Activated naive CD4-positive, alpha-beta T cell treated with anti-CD3 and anti-CD28 coated beads for 36 hours (primary cell): ENCODE measurements at places on chromosomes 2 and 18. TPM values are rescaled to one million over a fixed set of nuclear protein-coding genes. Genes with fewer than 3 reads are reported as not detected.

ATP6V1C2 gene
- not detected for total RNA-seq

AFTPH gene
- total RNA-seq, result 27.3 TPM

AGXT gene
- total RNA-seq, result not detected

DNA sequence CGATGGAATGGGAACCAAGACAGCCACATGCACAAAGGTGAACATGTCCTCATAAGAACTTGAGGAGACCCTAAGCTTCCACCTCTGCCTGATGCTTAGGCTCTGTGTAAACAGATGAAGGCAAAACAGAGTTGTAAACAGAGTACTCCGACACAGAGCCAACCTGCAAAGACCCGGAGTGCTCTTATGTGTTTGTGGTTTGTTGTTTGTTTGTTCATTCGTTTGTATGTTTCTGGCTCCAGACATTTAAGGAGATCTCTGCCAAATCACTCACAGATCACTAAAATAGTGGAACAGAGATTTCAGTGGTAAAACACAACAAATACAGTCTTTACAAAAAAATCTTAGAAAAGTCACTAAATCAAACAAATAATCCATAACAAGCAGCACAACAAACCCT is 294.9 kb downstream of the EIPR1 start:
- H3K27me3 ChIP-seq, result peaks cover 30% of the 10 kb centered on the region
- peaks cover 1% of the 10 kb centered on the region for H3K36me3 ChIP-seq
- H3K4me3 ChIP-seq, result no peak overlapping the region
- no peak for DNase-seq
- no peak overlapping the region for H3K27ac ChIP-seq
- H3K4me1 ChIP-seq, result no peaks in the 10 kb centered on the region

DNA sequence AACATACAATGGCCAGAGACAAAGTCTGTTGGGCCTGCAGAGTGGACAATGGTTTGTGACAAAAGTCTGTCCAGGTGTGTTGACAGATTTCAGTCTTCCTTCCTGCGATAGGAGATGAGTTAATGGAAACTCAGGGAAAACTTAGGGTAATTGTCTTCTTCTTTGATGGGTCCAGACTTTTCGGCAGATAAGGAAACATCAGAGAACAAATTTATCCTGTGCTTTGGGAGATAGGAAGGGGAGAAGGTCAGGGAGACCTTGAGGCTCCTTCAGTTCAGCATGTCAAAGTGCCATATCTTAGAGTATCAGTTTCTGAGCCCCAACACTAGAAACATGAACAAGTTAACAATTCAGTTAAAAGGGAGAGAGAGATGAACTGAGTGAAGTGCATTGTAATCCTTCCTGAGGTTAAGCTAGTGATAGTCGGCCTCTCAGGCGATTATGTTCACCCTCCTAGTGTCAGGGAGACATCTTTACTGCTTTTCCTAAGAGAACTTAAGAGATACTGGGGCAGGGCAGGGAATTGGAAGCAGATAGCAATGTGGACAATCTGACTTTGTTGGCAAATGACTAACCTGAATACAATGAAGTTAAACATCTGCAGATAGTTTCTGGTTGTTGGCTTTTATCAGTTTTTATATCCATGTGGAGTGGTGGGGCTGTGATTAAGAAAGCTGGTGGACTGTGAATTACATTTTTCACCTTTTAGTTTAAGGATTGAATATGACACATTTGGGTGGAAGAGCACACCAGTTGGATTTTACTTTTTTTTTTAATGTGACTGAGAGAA is 248.8 kb upstream of the FN1 start:
- H3K36me3 ChIP-seq, result no peaks in the 10 kb centered on the region
- no peak overlapping the region for H3K27ac ChIP-seq
- H3K4me1 ChIP-seq, result peaks cover 25% of the 10 kb centered on the region
- DNase-seq, result no peak
